Urinary bladder (tissue), 4 donors: ENCODE measurements at places on chromosomes 11 and 22. TPM values are rescaled to one million over a fixed set of nuclear protein-coding genes. Genes with fewer than 3 reads are reported as not detected.

Gene PRDM10
- 6.2 TPM for total RNA-seq

Gene OSBP2
- total RNA-seq: 5.2 TPM

Gene NAGA
- total RNA-seq: 38.6 TPM

Gene MIAT
- total RNA-seq: 3.3 TPM

DNA sequence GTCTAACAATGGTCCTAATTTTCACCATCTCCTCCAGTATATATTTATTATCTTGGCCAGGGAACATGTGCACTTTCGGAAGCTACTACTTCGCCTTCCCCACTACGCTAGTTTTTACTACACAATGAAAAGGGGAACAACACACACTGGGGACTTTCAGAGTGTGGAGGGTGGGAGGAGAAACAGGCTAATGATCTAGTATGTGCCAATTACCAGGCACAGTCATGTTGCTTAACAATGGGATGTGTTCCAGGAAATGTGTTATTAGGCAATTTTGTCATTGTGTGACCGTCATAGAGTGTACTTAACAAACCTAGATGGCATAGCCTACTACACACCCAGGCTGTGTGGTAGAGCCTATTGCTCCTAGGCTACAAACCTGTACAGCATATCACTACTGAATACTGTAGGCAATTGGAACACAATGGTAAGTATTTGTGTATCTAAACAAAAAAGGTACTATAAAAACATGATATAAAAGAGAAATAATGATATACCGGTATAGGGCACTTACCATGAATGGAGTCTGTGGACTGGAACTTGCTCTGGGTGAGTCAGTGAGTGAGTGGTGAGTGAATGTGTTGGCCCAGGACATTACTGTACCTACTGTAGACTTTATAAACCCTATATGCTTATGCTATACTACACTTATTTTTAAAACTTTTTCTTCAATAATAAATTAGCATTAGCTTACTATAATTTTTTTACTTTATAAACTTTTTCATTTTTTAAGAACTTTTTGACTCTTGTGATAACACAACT lies 20.1 kb upstream of the CUL5 start:
- DNase-seq: no peak

DNA sequence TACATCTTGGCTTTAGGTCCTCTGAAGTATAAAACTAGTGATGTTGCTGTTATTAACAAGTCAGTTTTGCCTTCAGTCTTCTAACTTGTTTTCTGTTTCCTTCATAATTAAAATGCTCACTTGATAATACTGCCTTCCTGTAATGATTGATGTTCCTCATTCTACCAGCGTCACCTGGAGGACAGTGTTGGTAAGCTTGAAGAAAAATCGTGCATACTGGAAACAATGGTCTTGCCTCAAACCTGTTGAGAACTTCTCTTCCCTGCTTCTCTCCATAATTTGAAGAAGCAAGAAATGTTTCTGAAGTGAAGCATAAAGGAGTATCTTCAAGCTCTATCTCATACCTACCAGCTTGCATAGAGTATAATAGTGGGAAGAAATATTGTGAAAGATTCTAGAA lies 3.0 kb downstream of the YWHAH start:
- no peak for DNase-seq

DNA sequence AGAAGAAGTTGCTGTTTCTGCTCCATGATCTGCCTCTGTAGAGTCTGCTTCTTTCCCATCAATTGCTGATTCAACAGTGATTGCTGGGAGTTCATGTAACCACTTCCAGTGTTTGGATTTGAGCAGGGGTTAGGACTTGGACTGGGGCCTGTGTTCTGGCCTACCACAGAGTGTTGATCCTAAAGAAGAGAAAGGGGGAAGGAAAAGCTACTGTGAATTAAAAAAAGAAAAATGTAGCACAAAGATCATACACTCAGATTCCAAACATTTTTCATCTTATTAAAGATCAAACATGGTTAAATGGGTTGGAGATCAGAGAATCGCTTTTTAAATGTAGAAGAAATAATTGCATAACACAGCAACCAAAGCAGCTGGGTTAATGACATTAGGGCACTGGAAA lies 67.6 kb upstream of the MTMR2 start:
- DNase-seq: no peak

GRCh38 chr11:47306484-47306844 lies 36.5 kb downstream of the MADD start:
- DNase-seq: no peak

DNA sequence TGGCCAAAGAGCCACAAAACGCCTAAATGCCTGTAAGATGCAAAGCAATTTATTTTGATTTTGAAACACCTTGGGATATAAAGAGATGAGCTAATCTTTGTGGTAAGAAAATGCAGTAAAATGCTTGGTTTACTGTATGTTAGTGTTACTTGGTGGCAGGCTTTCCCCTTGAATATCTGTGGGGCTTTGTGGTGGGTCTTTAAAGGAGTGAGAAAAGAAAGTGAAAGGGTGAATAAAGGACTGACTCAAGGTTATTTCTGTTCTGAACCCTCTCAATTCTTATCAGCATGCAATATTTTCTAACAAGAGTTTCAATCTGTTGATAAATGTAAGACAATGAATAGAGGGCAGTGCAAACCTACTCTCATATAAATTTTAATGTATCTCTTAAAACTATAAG lies 1555.9 kb upstream of the RAG2 start:
- no peak for DNase-seq

GRCh38 chr11:30552839-30553238 lies 33.3 kb downstream of the MPPED2 start:
- no peak for DNase-seq

- no peak for DNase-seq
Observed at GRCh38 chr11:65964906-65965305, 3.4 kb downstream of the SART1 start.

DNA sequence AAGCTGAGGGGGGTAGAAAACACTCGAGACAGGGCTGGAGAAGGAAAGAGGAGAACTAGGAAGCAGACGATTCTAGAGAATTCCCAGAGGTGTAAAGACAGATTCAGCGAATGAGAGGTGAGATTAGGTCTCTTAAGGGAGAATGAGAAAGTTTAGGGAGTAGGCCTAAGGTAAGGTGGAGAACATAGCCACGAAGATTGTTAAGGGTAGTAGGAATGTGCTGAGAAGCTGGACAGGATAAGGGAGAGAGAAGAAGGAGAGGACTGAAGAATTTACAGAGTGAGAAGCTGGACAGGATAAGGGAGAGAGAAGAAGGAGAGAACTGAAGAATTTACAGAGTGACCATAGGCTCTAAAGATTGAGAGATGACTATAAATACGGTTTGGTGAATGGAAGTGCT lies 908 bp downstream of the PPME1 start:
- no peak for DNase-seq
